ENCODE measurements at places on chromosomes 5 and 9. TPM values are rescaled to one million over a fixed set of nuclear protein-coding genes. Genes with fewer than 3 reads are reported as not detected.

IFNA2 gene
- not detected for total RNA-seq

IRX1 gene
- 25.7 TPM for total RNA-seq

TRPM6 gene
- total RNA-seq = 2.3 TPM

IL13 gene
- not detected for total RNA-seq

ADAMTS13 gene
- 4.1 TPM for total RNA-seq

GRCh38 chr5:78699552-78700153 lies 51.1 kb upstream of the LHFPL2 start:
- H3K27me3 ChIP-seq = no peaks in the 10 kb centered on the region
- no peak overlapping the region for H3K4me3 ChIP-seq
- H3K36me3 ChIP-seq = no peaks in the 10 kb centered on the region
- H3K4me1 ChIP-seq = no peaks in the 10 kb centered on the region

GRCh38 chr5:136113606-136114005 lies 19.0 kb upstream of the SMAD5 start:
- no peak overlapping the region for H3K4me3 ChIP-seq
- H3K27ac ChIP-seq = no peak overlapping the region
- no peak for DNase-seq
- H3K36me3 ChIP-seq = no peaks in the 10 kb centered on the region

DNA sequence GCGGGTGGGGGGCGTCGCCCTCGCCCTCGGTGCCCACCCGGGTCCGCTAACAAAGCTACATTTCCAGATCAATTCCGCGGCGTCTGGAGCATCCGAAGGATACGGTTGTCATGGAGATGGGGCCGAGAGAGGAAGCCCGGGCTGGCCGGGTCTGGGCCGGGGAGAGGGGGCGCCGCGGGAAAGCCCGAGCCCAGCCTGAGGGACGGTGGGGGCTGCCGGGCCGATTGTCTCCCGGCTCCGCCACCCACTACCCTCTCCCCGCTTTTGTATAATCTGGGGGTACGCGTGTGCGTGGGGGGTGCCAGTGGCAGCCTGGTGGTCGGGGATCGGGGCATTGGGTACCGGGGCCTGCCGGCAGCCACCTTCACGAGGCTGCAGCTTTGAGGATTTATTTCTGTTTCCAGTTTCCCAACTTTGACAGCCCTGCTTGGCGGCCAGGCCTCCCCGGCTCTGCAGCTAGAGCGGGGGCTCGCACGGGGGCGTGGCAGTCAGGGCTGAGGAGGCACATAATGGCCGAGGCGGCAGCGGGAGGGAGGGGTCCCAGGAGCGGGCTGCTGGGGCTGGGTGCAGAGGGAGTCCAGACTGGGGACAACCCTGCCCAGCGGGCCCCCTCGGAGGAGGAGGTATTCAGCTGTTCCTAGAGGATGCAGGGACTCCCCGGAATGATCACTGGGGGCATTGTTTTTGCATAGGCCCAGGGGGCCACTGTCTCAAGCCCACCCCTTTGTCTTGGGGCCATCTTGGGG lies 626 bp downstream of the PSD2 start:
- no peaks in the 10 kb centered on the region for H3K36me3 ChIP-seq
- no peak overlapping the region for H3K4me3 ChIP-seq
- peaks cover 38% of the 10 kb centered on the region for H3K27me3 ChIP-seq
- H3K27ac ChIP-seq = no peak overlapping the region

DNA sequence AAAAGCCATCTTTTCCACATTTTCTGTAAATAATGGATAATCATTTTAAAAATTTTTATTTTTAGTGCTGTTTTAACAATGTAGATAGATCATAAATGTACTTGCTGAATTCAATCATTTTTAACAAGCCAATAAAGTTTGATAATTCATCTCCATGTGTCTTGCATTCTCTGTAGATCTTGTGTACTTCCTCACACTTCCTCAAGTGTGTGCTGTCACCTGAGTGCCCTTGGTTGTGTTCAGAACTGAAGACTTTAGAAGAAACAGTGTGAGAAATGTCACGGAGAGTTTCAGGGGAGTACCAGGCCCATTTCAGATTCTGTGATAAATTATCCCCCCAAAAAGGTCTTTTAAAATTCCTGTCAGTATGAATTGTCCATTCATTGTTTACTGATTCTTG lies 146.0 kb downstream of the NTRK2 start:
- H3K27ac ChIP-seq = no peak overlapping the region
- no peaks in the 10 kb centered on the region for H3K4me1 ChIP-seq
- no peaks in the 10 kb centered on the region for H3K27me3 ChIP-seq
- H3K36me3 ChIP-seq = no peaks in the 10 kb centered on the region
- no peak overlapping the region for H3K4me3 ChIP-seq
- DNase-seq = no peak

GRCh38 chr9:83200531-83200930 lies 137.6 kb upstream of the RASEF start:
- no peak overlapping the region for H3K27ac ChIP-seq
- no peaks in the 10 kb centered on the region for H3K36me3 ChIP-seq
- no peak for DNase-seq

DNA sequence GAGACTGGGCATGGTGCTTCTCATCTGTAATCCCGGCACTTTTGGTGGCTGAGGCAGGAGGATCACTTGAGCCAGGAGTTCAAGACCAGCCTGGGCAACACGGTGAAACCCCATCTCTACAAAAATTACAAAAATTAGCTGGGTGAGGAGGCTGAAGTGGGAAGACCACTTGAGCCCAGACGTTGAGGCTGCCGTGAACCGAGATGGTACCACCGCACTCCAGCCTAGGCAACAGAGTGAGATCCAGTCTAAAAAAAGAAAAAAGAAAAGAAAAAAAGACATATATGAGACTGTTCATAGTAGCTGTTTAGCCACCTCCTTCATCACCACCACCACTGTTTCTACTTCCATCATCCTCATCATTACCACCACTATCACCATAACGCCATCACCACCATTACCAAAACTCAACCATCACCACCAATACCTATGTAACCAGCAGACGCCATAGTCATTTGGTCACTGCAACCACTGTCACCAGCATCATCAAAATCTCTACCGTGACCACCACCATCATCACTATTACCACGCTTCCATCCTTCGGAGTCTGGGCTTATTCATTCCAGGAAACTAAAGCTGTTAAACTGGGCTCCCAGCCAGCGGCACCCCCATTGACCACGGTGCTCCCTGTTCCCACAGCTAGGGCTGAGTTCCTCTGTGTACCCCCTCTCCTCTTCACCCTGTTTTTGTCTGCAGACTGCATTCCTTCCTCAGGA lies 8.4 kb upstream of the KIF12 start:
- no peaks in the 10 kb centered on the region for H3K27me3 ChIP-seq
- no peak for DNase-seq
- peaks cover 2% of the 10 kb centered on the region for H3K4me1 ChIP-seq

Measured in lung (tissue), 17 donors.